Prostate gland (tissue), 2 donors: ENCODE measurements at places on chromosomes 11 and 22. TPM values are rescaled to one million over a fixed set of nuclear protein-coding genes. Genes with fewer than 3 reads are reported as not detected.

The NPAS4 gene
- total RNA-seq = not detected

The WNT11 gene
- 9.3 TPM for total RNA-seq

The NRXN2 gene
- 26.8 TPM for total RNA-seq

The GPHA2 gene
- not detected for total RNA-seq

The APOA5 gene
- total RNA-seq = not detected

The TBX10 gene
- total RNA-seq = not detected
